ENCODE measurements at places on chromosomes 2 and 18.
A peak's percentile ranks its signal among the peaks of the same experiment; 100 is the strongest.

- DNase-seq = no peak
These were observed 6.8 kb downstream of the AGPS start for GRCh38 chr2:177399376-177399775.

- peak; percentile 27 for DNase-seq
These were observed 82.9 kb upstream of the RNF152 start for GRCh38 chr18:61975526-61976326.

GRCh38 chr2:231611273-231612108, 18.8 kb downstream of the TEX44 start:
- peak; percentile 87 for DNase-seq

DNA sequence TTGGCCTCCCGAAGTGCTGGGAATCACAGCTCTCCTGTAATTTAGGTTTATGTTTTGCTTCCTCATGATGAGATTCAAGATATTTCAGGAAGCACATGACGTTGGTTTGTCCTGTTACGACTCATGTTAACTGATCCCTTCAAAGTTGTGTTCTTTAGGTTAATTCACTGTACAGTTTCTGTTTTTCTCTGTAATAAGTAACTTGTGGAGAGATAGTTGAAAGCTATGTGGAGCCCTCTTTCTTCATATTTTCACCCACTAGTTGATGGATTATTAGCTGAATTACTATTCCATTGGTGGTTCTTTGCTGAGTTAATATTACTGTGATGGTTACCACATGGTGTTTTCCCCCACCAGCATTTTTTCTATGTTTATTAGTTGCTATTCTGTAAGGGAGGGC, 18.3 kb upstream of the CHCHD5 start:
- DNase-seq = no peak

- no peak for DNase-seq
These were observed 301.7 kb upstream of the FSIP2 start for GRCh38 chr2:185436787-185437372.

GRCh38 chr2:239318790-239319661, 81.8 kb downstream of the HDAC4 start:
- no peak for DNase-seq

- DNase-seq = peak; percentile 84
These were observed 29.8 kb upstream of the TAF1B start for GRCh38 chr2:9813312-9814128.

DNA sequence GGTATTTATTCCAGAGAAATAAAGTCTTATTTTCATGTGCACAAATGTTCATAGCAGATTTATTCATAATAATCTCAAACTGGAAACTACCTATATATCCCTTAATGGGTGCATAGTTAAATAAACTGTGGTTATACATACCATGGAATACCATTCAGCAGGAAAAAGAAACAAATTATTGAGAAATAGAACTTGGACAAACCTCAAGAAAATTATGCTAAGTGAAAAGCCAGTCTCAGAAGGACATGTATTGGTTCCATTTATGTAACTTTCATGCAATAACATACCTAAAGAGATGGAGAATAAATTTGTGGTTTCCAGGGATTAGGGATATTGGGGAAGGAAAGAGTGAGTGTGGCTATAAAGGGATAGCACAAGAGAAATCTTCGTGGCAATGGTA, 452.6 kb downstream of the SETBP1 start:
- DNase-seq = no peak

DNA sequence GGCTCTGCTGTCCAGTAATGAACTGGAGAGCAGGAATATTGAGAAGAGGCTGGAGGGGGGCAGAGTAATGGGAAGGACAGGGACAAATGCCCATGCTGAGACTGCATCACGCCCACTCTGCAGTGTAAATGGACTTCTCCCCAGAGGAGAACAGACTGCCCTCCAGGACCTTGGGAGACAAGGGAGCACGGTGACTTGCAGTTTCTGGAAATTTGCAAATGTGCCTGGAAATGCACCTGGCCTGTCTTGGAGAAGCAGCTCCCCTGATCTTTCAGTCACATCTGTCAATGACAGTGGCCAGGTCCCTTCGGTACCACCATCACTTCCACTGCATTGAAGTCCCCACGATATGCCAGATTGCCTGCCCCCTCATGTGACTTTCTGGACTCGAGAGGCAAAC, 178.7 kb upstream of the SH3BP4 start:
- DNase-seq = no peak

- DNase-seq = no peak
These were observed 79.4 kb upstream of the ZNF532 start for GRCh38 chr18:58785171-58785805.

GRCh38 chr2:106296182-106296815, 102.2 kb upstream of the UXS1 start:
- no peak for DNase-seq

DNA sequence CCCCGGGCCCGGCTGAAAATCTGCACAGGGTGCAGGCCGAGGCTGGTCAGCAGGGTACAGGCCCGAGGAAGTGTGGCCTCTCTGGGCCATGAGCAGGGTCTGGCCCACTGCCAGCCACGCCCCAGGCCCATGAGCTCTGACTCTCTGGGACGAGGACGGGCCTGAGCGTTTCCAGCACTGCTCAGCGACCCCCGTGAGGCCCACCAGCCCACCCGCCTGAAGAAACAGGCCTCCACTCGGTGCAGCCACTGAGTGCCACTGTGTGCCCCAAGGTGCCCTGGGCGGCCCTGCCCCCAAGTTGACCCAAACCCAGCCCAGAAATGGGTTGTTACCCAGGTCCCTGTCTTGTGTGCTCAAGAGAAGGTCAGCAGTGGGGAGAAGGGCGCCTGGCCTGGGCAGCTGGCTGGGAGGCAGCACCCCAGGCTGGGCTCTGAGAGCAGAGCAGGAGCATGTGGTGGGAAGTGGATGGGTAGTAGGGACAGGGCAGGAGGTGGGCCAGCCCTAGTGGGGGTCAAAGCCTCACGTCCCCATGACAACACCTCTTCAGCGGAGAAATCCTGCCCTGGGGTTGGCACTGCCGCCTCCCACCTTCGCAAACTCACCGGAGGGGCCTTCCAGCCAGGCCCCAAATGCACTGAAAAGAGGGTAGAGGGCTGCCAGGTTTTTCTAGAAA, 2.1 kb upstream of the SNED1 start:
- no peak for DNase-seq

DNA sequence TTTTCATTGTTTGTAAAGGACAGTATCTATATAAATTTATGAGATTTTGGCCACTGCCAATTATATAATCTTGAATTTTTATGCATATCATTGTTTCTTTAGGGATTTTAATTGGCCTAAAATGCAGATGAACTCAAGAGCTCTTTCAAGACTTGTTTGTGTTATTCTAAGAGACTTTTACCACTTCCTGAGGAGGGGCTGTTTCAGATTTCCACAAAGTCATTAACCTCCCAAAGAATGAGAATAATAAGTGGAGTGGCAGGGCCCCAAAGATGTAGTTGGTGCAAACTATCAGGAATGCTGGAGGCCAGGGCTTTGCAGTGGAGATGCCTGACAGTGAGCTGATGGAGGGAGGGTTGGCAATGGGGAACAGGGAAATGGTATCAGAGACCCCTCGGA, 15.5 kb upstream of the ACVR1 start:
- DNase-seq = no peak

- no peak for DNase-seq
These were observed 21.2 kb downstream of the TRIB2 start for GRCh38 chr2:12737738-12738485.

DNA sequence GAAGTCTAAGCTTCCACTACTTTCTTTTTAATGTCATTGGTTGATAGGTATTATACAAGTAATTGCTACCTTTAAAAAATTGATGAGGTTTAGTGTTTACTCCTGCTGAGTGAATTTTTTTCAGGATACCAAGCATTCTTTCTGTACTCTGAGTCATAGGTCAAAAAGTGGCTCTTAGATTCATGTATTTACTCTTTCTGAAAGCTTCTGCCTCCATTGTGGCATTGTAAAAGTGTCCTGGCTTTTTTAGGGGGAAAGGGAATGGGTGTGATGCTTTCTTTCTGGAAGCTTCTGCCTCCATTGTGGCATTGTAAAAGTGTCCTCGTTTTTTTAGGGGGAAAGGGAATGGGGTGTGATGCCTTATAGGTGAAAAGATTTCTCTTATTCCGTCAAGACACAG, 286.5 kb downstream of the LPIN1 start:
- DNase-seq = no peak

DNA sequence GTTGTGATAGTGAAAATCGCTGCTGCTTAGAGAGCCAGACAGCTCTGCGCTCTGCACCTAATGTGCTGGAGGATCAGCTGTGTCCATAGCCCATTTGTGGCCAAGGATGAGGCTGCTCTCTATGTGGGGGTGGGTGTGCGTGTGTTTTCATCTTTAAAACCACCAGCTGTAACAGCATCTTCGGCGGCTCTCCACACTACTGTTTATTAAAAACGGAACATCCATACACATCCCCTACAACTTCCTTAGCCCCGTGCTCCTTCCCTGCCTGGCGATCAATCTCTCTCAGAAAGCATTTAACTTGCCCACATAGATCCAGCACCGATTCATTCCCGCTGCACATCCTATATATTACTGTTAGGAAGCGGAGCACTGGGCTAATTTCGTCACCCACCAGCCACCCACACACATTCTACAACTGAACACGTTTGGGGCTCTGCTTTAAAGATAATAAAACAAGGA, 1.6 kb downstream of the CELF4 start:
- DNase-seq = no peak

- no peak for DNase-seq
These were observed 4.6 kb upstream of the SEH1L start for GRCh38 chr18:12943215-12943614.

DNA sequence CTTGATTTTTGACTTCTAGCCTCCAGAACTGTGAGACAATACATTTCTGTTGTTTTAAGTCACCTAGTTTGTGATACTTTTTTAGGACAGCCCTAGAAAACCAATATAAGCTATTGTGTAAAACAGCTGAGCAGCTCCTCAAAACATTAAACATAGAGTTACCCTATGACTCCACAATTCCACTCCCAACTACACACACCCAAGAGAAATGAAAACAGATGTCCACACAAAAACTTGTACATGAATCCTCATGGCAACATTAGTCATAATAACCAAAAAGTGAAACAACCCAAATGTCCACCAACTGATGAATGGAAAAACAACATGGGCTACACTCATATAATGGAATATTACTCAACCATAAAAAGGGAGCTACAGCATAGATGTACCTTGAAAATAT, 32.6 kb downstream of the TNS1 start:
- DNase-seq = no peak

DNA sequence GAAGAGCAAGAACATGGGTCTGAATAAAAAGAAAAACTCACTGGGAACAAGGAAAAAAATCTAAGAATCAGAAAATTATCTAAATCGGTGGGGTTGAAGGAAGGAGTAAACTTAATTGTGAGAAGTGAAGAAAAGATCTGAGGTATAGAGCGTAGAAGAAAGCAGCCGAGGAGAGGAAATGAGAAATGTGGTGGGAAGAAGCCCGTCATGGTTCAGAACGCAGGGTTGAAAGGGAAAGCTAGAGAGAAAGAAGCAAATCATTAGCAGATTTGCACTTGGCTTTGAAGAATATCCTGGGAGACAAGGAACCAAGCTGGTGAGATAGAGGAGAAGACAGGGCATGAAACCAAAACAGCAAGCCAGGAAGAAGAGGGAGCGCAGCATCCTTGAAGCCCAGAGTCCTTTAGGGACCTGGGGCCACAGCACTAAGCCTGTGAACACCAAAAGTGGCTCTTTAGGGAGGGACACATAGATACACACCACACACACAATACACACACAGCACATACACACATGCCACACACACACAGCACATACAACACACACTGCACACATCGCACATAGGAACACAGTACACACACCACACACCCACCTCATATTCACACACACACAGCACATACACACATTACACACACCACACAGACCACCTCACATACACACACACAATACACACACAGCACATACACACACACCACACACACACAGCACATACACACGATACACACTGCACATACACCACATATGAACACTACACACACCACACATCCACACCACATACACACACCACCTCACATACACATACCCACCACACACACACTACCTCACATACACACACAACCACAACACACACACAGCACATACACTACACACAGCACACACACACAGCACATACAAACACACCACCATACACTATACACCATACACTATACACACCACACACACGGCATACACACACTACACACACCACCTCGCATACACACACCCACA, 274.6 kb downstream of the ETAA1 start:
- DNase-seq = no peak

- no peak for DNase-seq
These were observed 4.8 kb upstream of the PARD6G start for GRCh38 chr18:80252136-80252535.

GRCh38 chr18:13233787-13234783, 15.5 kb downstream of the LDLRAD4 start:
- DNase-seq = no peak

DNA sequence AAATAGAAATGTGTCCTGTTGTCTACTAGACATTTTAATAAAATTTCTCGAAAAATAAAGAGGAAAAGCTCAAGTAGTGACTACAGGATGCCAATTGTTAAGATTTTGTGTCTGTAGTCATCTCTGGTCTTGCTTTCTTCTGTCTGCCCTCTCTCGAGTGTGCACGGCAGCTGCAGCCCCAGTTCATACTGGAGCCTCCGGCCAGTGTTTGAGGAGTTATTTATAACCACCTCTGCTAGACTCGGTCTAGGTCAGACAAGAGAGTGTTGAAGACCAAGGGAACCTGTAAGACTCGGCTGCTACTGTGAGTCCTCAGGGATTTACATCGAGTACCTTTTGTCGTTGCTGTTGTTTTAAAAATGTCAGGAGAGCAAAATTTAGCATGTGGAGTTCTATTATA, 810.1 kb upstream of the POU3F3 start:
- DNase-seq = no peak

DNA sequence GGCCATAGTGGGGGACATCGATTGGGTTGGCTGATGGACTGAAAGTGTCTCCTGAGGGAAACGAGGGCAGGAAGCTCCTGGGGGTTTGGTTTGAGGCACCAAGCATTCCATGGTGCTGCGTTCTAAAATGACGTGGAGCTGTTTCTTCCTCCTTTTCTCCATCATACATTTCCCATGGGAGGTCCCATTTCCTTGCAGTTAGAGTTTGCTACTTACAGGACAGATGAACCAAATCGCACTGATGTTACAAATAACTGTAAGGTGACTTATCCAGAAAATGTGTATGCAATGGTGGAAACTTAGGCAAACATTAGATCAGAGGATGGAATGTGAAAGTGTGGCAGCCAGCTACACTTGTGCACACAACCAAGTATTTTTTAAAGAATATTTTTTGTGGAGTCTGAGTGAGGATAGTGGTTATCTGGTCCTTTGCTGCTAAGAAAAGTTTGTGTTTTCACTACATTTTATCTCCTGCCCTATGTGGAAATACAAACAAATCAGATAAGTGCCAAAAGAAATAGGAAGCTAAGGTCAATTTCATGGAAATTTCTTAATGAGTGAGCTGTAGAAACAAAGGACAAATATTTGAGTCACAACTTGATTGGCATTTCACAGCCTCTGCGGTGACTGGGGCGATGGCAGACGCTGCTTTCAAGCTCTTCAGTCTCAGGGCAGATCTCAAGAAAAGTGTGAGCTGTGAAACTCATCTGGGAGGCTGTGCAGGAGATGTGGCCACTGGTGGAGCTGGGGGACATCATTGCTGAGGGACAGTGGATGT, 256.2 kb downstream of the TSN start:
- no peak for DNase-seq

- DNase-seq = no peak
These were observed 143.0 kb upstream of the SOX11 start for GRCh38 chr2:5548991-5549715.

Data from activated CD4-positive, alpha-beta T cell treated with anti-CD3 and anti-CD28 coated beads for 36 hours (primary cell).